GM18507 (cell line): ENCODE measurements at places on chromosomes 2 and 18.

GRCh38 chr2:8732601-8733000, 50.7 kb downstream of the ID2 start:
- no peak for DNase-seq

- DNase-seq = no peak
These were observed 56.1 kb upstream of the SMAD7 start for GRCh38 chr18:49006641-49007454.

DNA sequence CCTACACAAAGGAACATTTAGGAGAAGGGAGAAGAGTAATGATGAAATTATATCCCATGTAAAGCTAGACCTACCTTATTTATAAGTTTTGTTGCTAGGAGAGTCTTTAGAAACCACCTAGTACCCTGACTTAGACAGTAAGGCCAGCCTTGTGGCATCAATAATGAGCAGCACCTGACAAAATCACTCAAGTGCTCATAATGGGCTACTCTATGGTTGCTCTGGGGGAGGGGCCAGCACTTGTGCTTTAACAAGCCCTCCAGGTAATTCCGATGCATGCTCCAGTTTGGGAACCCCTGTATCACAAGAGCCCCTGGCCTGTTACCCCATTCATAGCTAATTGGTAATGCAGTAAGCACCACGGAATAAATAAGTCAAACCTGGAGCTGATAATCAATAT, 102.9 kb upstream of the ALK start:
- DNase-seq = no peak

GRCh38 chr2:55232863-55233657, 572 bp downstream of the RPS27A start:
- DNase-seq = peak; percentile 15

DNA sequence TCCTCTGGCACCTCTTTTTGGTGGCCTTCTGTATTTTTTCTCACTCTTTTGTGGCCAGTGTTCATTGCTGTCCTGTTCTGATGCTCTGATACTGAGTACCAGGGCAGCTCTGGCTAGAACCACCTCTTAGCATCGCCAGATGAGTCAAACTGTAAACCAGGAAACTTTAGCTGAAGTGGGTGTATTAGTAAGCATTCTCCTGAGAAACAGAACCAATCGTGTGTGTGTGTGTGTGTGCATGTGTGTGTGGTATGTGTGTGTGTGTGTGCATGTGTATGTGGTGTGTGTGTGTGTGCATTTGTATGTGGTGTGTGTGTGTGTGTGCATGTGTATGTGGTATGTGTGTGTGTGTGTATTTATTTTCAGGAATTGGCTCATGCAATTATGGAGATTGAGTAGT, 166.3 kb upstream of the SKOR2 start:
- no peak for DNase-seq

DNA sequence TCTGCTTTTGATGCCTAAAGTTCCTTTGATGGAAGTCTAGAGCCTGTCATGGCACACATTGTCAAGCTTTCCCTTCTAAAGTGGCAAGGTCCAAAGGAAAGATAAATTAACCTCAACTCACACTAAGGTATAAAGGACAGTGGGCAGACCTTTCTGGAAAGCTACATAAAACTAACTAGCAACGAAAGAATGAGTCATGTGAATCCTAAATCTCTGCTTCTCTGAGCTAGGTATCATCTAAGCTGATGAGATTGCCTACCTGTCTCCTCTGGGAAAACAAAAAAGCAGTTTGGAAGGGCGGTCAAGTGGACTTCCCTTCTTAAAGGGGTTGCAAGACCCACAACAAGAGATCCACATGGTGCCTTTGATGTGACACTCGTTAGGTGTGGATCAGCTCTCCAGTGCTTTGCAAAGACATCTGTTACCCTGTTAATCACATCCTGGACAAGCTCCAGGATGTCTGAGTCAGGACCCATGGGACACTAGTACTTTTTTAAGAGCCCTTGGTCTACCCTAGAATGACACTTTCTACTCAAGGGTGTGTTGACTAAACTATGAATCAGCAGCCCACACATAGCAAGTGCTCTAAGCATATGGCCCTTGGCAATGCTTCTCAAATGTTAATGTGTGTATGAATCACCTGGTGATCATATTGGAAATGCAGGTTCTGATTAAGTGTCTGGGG, 173.5 kb downstream of the ALK start:
- no peak for DNase-seq

- no peak for DNase-seq
These were observed 98.0 kb downstream of the EVA1A start for GRCh38 chr2:75462721-75463120.

- DNase-seq = no peak
These were observed 324.1 kb upstream of the TCF4 start for GRCh38 chr18:55912071-55912470.

GRCh38 chr2:215218587-215219577, 80.5 kb upstream of the ABCA12 start:
- DNase-seq = no peak

- no peak for DNase-seq
These were observed 56.1 kb downstream of the DYNAP start for GRCh38 chr18:54647176-54647575.
